ENCODE measurements at places on chromosomes 16 and 17.

- no peak for DNase-seq
Measured at GRCh38 chr16:11414815-11415775, 69.8 kb downstream of the RMI2 start.

GRCh38 chr16:9351440-9351839 is 260.0 kb downstream of the HAPSTR1 start:
- DNase-seq: no peak

GRCh38 chr16:73753931-73754330 is 542.7 kb upstream of the PSMD7 start:
- DNase-seq: no peak

DNA sequence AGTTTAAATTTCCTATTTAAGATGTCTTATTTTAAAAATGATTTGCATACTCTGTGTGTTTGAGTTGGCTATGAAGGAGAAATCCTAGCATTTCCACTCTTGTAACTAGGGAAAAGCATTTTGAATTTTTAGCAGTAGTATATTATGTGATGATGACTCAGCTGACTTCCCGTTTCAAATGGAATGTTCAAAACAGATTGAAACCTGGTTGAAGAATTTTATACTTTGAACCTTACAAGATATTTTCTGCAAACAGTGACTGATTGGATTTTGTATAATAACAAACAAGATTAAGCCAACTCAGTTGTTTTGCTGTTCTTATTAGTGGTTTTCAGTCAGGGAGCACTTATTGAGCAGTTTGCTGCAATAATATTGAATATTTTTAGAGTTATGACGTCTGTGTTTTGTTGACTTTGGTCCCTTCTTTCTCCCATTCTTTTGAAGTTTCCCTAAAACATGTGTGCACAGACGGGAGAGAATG is 8.0 kb downstream of the TNRC6A start:
- DNase-seq: no peak

DNA sequence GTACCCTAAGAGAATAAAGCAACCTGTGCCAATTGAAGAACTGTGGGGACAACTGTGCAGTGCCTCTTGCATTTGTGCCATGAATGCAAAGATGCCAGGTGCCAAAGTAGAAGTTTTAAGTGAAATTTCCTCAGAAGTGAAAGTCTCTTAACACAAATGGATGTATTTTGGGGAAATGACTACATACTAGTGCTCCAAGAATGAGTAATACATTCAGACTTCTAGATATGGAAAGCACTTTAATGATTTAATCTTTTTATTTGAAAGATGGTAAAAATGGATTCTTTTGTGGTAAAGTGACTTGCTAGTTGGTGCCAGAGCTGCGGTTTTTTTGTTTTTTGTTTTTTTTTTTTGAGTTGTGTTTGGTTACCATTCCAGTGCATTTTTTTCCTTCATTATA is 15.0 kb downstream of the UTP18 start:
- DNase-seq: no peak

- no peak for DNase-seq
Measured at GRCh38 chr17:79137015-79137788, 62.6 kb downstream of the ENGASE start.

GRCh38 chr17:7005716-7006115 is 6.7 kb upstream of the RNASEK start:
- no peak for DNase-seq

GRCh38 chr17:80618304-80618703 is 73.7 kb downstream of the RPTOR start:
- DNase-seq: no peak

DNA sequence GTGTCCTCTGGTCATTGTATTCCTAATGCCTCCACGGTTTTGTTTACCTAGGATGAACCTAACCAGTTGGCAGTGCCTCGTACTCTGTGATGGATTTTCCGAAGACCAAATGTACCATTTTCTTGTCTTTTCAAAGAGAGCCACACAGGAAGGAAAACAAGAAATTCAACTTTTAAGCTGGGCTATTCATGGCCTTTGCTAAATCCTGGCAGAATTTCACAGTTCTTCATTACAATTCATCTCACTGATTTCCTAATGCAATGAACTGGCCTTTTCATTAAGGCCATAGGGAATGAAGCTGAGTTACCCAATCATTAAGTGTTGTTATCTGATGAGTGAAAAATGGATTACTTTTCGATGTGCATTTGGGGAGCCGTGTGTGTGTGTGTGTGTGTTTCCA is 7.9 kb upstream of the KCNJ16 start:
- no peak for DNase-seq

GRCh38 chr17:74547264-74547663 is 1.3 kb upstream of the CD300C start:
- DNase-seq: no peak

- DNase-seq: peak; percentile 62
Measured at GRCh38 chr17:17783825-17784656, 52.7 kb downstream of the SREBF1 start.

- no peak for DNase-seq
Measured at GRCh38 chr16:31274831-31275816, 15.3 kb downstream of the ITGAM start.

DNA sequence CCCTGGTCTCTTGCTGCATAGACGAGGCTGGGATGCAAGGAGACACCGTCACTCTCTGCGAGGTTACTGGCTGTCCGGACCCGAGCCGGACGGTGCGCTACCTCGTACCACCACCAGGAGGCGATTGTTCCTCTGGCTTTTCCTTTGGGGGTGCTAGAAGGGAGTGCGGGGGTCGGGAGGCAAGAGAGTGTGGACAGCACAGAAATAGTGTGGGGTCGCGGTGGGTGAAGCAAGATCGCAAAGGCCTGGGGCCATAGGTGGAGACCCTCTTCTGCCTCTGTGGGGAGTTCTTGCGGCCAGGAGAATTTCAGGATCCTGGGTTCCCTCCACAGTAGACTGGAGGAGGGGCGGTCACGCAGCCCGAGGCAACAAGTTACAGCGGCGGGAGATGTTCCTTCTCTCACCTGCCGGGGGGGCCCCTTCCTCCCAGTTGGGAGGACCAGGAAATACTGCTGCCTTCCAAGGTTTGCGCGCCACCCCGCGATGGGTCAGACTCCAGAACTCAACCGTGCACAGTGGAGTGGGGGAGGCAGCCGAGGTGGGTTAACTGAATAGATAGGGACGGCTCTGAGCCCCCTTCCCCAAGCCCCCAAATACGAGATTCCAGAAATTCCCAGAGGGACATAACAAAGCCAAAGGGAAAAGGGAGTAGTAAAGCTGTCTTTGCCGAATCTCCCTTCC is 6.9 kb downstream of the PHOSPHO1 start:
- DNase-seq: peak; percentile 67

DNA sequence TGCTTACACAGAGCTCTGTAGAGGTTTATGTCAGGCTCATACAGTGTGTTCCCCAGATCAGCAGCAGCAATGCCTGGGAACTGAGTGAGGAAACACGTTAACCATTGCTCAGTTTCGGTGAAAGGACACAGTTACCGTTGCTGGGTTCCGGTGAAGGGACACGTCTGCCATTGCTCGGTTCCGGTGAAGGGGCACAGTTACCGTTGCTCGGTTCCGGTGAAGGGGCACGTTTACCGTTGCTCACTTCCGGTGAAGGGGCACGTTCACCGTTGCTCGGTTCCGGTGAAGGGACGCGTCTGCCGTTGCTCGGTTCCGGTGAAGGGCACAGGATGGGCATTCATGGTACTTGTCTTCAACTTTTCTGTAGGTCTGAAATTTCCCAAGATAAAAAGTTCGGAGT is 81.7 kb downstream of the MRM3 start:
- no peak for DNase-seq

DNA sequence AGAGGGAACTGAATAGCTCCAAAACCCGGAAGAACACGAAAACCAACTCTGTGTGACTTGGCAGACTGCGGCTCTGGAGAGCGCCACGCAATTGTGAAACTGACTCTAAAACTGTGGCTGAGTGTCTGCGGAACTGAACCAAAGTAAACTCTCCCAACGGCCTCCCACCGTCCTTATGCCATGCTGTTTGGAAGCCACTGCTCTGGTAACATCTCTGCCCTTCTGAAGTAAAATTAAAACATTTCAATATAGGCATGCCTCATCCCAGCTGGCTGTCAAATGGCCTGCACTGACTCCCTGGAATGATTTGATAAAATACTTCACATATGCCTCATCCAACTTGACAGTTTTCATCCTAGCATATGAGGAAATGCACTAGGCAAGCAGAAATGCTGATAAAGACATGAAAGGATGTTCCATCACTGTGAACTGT is 70.2 kb downstream of the PARN start:
- DNase-seq: no peak

- no peak for DNase-seq
Measured at GRCh38 chr16:23900480-23901177, 64.8 kb downstream of the PRKCB start.

DNA sequence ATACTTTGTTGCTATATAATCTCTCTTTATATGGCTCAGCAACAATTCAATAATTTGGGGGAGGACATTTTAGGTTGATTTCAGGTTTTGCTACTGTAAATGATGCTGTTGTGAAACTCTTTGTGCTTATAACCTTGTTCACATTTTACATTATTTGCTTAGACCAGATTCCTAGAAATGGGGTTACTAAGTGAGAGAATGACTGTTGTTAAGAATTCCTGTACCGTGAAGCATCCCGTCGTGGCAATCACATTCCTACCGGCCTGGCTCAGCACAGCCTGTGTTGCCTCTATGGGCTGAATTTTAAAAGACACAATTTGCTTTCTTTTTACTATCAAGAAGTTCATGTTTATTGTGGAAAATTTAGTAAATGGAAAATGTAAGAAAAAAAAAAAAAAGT is 31.4 kb downstream of the B9D1 start:
- DNase-seq: no peak

GRCh38 chr16:47129755-47130435 is 13.8 kb downstream of the NETO2 start:
- no peak for DNase-seq

- DNase-seq: no peak
Measured at GRCh38 chr17:33560871-33561270, 267.8 kb upstream of the ASIC2 start.

GRCh38 chr16:6602405-6602804 is 730.2 kb upstream of the RBFOX1 start:
- no peak for DNase-seq

GRCh38 chr16:68296693-68297092 is 14.1 kb downstream of the SLC7A6OS start:
- DNase-seq: no peak

DNA sequence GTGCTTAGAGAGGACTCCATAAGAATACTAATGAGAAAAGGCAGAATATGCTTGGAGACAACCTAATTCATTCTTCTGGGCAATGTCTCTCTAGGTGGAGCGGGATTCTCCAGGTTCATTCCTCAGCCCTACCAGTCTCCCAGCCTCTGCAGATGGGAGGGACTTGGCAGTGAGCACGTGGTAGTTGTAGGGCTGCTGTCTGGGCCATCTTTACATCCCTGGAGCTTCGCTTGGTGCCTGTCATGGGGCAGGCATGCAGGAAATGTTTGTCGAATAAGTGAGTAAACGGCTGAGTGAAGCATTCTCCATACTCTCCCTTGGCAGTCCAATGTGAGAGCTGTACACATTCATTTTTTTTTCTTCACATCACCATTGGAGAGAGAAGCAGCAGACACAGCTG is 387.5 kb downstream of the UTP18 start:
- DNase-seq: no peak

DNA sequence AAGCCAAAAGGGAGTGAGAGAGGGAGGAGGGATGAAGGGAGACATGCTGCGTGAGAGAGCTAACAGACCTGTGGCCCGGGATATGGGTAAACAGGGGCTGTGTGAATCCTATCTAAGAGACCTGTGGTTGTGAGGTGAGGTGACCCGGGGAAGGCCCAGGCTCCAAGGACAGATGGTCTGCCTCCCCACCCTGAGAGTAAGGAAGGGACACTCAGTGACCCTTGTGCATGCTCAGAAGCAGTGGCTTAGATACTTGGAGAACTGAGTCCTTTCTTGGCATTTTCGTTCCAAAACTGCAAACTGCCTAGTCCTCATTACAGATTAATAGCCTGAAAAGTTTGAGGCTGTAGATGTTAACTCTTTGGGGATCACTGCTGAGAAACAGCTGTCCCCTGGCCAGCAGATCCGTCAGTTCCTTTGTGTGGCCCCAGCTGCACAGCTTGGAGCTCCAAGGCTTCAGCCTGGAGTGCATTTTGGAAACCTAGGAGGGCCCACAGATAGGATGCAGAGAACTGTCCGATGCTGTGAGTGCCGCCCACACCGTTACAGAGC is 121.6 kb downstream of the SMG6 start:
- no peak for DNase-seq

DNA sequence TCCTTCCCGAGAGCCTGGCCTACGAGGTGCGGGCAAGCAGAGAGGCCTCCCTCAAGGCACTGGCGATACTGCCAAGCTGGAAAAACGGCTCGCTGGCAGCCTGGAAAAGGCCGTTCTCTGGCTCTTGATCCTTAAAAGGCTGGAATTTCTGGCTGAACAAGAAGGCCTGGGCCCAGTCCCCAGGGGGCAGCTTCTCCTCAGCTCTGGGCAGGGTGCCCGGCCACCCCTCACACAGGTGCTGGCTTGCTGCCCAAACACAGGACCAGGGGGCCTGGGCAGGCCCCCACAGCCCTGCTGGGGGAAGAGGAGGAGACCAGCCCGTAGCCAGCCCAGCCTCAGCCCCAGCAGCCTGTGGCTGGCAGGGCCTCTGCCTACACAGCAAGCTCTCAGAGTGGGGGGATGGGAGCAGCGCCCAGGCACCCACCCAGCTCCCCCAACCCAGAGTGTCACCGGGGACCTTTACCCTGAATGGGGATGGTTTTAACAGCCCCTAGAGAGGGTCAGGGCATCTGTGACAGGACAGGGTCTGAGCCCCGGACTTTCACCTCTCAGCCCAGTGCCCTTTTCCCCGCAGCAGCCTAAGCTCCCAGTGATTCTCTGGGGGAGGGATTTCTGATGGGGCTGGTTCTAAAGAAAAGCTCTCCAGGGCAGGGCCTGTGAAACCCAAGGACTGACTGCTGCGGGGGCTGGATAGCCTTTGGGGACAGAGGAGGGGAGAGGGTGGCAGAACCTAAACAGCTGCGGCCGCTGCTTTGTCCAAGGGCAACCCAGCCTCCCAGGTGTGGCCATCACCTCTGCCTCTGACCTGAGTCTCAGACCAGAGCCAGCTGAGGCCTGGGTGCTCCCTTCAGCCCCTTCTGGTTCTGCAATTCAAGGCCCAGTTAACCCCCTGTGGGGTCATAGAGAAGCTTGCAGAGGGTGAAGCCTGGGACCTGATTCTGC is 38.6 kb upstream of the TOB1 start:
- DNase-seq: no peak

DNA sequence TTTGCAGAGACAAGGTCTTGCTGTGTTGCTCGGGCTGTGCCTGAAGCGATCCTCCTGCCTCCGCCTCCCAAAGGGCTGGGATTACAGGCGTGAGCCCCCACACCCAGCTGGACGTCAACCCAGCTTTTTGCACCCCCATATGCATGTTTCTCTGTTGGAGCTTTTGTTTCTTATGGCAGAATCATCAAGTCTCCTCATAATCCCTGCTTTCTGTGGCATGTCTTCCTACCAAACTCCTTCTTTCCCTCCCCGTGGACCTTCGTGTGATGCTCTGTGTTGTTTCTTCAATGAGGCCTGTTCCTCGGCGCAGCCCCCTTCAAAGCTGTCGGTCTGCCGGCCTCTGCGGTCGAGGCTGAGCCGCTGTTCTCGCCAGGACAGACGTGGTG is 71.6 kb downstream of the METRNL start:
- DNase-seq: no peak

Measured in activated B cell treated with CpG ODN at 0.5 μM for 24 hours (primary cell).